Activated naive CD8-positive, alpha-beta T cell treated with anti-CD3 and anti-CD28 coated beads, Interleukin-2, amount 50 U/mL, for 16 hours (primary cell): ENCODE measurements at places on chromosomes 12 and 14.

DNA sequence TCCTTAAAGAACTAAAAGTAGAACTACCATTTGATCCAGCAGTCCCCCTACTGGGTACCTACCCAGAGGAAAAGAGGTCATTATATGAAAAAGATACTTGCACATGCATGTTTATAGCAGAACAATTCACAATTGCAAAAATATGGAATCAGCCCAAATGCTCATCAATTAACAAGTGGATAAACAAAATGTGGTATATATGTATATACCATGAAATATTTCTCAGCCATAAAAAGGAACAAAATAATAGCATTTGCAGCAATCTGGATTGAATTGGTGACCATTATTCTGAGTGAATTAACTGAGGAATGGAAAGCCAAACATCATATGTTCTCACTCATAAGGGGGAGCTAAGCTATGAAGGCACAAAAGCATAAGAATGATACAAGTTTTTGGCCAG is 64.7 kb upstream of the KRAS start:
- DNase-seq: no peak

DNA sequence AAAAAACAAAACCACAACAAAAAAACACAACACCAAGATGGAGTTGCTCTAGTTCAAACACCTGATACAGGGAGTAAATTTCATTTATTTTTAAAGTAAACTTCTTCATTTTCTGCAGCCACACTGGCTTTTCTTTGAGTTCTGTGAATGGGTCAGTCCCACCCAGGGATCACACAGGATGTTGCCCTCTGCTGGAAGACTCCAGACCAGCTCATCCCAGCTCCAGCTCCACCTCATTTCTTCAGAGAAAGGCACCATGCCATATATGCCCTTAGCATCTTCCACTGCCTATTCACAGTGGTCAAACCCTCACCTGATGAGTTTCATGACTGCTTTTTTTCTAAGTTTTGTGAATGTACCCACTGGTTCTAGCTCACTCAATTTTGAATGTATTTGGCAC is 8.0 kb downstream of the GLIPR1 start:
- DNase-seq: no peak

DNA sequence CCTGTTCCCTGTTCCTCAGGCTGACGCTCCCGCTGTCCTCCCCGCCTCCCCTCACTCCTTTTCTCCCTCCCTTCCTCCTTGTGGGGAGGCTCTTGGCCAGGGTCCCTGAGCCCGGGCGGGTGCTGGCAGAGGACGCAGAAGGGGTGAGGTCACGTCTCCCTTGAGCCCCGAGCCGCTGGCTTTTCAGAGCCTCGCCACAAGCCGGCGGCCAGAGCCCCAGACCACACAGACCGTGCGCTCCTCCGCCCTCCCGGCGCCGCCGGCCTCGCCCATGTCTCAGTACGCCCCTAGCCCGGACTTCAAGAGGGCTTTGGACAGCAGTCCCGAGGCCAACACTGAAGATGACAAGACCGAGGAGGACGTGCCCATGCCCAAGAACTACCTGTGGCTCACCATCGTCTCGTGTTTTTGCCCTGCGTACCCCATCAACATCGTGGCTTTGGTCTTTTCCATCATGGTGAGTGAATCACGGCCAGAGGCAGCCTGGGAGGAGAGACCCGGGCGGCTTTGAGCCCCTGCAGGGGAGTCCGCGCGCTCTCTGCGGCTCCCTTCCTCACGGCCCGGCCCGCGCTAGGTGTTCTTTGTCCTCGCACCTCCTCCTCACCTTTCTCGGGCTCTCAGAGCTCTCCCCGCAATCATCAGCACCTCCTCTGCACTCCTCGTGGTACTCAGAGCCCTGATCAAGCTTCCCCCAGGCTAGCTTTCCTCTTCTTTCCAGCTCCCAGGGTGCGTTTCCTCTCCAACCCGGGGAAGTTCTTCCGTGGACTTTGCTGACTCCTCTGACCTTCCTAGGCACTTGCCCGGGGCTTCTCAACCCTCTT is at the start of gene TMEM233:
Gene TMEM233, plus strand, starts transcription at position 197 of the 821 bp plus-strand sequence. Its CDS starts 75 bp downstream, at position 272.
- DNase-seq: no peak

GRCh38 chr14:101538878-101539277 is 22.4 kb upstream of the DIO3 start:
- no peak for DNase-seq

DNA sequence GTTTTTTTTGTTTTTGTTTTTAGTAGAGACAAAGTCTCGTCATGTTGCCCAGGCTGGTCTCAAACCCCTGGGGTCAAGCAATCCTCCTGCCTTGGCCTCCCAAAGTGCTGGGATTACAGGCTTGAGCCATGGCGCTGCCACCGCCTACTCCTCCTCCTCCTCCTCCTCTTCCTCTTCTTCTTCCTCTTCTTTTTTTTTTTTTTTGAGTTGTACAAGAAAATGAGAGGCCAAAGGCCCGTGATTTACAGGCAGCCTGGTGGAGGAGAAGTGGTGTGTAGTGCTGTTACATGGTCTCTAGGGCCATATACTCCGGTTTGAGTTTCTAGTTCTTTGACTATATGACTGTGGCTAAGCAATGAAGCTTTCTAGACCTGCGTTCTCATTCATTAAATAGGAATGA is 29.6 kb upstream of the SPPL3 start:
- DNase-seq: no peak

GRCh38 chr12:30457621-30458289 is 237.9 kb downstream of the IPO8 start:
- DNase-seq: no peak

- DNase-seq: peak; percentile 57
Observed at GRCh38 chr14:73825551-73826188, 26.0 kb upstream of the PTGR2 start.

DNA sequence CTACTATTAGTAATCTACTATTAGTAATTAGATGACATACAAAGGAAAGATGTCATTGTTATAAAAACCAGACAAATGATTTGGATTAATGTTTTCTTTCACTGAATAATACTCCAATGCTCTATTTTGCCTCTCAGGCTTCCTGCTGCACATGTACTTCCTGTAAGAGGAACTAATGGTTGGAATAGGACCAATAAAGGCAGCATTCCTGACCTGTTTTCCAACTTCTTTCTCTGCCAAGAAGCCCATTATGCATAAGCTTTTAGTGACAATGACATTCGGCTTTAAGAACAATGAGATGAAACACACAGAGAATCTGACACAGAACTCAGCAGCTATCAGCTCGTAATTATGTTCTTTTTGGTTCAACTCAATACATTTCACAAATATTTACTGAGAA is 5.2 kb upstream of the C12orf56 start:
- no peak for DNase-seq

DNA sequence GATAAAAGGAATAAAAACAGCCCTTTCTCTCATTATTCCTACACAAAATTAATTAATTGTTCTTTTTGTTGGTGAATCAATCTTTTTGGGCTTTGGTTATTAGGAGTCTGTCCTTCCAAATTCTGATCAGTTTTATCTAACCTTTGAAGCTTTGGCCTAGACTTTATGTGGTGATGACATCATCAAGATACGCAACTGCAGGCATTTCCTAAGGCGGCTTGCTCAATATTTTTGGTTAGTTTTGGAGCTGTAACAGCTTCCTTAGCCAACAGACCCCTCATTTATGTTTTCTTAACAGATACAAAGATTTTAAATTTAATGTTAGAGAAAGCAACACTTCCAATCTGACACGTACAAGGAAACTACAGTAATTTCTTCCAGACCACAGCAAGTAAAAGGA is 87.8 kb upstream of the PDE3A start:
- no peak for DNase-seq

- DNase-seq: no peak
Observed at GRCh38 chr14:36426836-36427235, 93.2 kb downstream of the NKX2-1 start.

- no peak for DNase-seq
Observed at GRCh38 chr12:40314927-40315326, 90.1 kb downstream of the LRRK2 start.

- no peak for DNase-seq
Observed at GRCh38 chr12:13005649-13006048, 5.6 kb upstream of the HEBP1 start.

DNA sequence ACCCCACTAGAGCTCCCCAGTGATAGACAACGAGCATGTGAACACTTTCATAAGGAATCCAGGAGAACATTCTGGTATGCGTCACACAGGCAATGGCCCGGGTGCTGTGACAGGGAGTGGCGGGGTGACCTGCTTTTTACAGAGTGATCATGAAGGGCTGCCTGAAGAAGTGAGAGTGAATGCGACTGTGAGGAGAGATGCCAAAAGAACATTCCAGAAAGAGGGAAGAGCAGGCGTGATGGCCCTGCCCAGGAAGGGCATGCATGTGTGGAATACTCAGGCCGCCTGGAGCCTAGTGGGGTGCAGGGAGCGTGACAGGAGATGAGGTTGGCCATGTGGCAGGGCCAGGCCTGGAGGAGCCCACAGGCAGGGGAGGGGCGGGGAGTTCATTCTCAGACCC is 53.8 kb downstream of the FZD10 start:
- DNase-seq: no peak

DNA sequence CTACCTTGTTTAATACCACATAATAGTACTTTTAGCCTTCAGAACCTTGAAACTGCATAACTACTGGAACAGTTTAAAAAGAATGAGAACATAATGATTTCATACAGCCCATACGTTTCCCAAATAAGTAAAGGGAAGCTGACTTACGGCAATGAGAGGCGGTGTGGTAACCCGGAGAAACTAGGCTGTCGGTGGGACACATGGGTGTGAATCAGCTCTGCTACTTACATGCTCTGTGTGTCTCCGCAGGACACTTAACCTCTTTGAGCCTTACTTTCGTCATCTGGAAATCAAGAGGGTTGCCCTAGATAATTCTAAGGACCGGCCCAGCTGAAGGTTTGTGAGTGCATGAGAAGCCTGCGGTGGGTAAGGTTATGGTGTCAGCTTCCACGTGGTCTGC is 49.3 kb upstream of the PLEKHG3 start:
- no peak for DNase-seq

DNA sequence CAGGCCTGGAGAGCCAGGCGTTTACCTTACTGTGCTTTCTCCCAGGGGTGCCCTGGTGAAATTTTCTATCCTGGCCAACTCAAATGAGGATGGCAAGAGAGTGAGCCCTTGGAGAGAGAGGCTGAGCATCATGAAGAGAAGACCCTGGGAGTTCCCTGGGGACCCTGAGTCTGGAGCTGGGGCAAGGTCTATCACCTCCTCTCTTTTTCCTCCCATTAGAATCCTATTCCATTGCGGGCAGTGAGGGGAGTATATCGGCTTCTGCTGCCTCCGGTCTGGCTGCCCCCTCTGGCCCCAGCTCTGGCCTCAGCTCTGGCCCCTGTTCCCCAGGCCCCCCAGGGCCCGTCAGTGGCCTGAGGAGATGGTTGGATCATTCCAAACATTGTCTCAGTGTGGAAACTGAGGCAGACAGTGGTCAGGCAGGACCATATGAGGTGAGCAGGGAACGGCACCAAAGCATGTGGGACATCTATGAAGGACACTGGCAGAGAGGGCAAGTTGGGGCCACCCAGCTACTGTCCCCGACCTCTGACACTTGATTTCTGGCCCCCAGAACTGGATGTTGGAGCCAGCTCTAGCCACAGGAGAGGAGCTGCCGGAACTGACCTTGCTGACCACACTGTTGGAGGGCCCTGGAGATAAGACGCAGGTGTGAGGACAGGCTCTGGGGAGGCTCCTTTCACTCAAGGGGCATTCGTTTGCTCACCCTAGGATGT is 1.6 kb downstream of the ARHGEF25 start:
- no peak for DNase-seq

DNA sequence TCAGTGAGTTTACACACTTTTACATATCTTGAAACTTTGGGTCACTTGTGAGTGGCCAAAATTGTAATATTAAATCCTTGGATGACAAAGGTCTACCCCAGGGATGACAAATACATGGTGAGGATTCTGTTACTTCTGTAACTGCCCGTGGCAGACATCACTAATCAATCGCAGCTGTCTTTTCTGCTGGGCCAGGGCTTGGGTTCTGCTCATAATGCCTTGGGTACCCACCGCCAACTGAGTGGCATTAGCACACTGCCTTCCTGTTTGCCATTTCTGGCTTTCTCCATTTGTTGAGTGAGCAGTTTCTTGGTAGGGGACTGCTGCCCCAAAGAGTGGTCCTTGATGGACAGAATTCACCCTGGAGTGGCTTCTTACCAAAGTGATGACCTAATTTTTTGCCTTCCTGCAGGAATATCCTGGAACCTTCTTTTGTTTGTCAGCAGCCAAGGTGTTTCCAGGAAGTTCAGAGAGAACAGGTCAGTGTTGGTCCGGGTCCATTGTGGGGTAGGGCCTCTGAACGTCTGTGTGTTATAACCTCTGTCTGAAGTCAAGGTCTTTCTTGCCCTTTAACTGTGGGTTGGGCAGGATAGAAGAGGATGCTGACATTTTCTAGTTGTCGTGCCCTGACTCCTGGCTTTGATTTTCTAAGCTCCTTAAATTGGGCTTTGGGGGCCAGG is 6.2 kb downstream of the TSPAN9 start:
- DNase-seq: no peak

DNA sequence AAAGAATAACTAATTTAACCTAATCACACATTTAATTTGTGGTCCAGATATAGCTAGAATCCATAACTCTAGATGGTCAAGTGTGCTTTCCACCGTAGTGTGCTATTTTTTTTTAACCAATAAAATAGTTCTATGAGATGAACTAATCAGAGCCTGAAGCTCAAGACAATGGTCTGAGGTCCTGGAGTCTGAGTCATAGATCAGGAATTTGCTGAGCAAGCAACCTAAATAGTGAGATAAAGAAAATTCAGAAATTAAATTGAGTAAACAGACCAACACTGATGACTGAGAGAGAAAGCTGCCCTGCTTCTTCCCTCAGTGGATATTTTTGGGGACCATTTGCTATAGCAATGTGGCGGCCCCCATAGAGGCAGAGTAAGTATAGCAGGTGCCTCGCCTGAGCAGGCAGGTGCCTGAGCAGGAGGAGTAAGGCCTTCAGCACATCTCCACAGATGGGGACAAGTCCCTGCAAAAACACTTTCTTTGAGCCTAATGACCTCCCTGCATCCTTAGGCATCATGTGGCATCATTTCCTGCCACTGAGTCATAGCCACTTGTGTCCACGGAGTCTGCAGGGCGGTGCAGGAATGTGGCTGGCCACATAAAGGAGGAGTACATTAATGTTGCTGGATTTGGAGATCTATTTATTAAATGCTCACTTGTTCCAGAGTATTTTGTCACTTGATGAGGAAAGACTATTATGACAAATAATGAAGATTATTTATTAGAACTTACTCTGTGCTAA is 13.9 kb upstream of the CLEC4E start:
- DNase-seq: no peak

GRCh38 chr12:11621797-11622423 is 27.6 kb upstream of the ETV6 start:
- no peak for DNase-seq

- DNase-seq: no peak
Observed at GRCh38 chr14:65423982-65424381, 11.5 kb downstream of the FUT8 start.

DNA sequence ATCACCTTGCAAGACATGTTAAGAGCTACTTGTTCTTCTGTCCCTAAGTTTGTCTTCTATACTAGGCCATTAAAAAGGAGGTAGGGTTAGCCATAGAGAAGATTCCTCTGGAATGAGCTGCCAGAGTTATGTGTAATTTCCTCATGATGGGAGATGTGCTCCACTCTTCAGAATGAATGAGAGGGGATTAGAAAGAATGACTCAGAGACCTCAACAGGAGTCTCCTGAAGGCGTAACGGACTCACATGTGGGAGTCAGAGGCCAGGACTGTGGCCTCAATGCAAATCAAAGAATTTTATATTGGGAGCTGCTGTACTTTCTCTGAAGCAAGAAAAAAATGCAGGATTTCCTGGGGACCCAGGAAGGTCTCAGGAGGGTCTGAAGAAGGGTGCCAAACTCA is 87.8 kb upstream of the ATXN7L3B start:
- DNase-seq: no peak

GRCh38 chr14:58563978-58564377 is 73.8 kb upstream of the DACT1 start:
- no peak for DNase-seq

- DNase-seq: no peak
Observed at GRCh38 chr12:120761519-120761934, 35.9 kb downstream of the ACADS start.
